ENCODE measurements at places on chromosomes 4 and X.

DNA sequence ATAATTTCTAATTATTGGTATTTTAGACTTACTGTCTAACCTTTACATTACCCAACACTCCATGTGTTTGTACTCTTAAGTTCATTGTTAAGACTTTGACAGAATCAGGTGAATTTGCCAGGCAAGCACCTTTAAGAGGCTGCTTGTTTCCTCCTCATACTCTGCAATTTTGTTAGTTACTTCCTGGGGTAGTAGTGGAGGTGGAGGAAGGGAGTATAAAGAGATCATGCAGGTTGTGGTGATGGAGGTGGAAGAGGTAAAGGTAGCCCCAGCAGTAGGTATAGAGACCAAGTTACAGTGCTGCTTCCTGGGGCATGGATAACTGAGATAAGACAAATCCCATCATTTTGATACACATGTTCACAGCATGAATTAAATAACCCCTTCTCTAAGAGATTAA lies 6.7 kb downstream of the WDR44 start:
- DNase-seq: no peak

- DNase-seq: no peak
Observed at GRCh38 chrX:83469551-83469950, 38.5 kb upstream of the POU3F4 start.

DNA sequence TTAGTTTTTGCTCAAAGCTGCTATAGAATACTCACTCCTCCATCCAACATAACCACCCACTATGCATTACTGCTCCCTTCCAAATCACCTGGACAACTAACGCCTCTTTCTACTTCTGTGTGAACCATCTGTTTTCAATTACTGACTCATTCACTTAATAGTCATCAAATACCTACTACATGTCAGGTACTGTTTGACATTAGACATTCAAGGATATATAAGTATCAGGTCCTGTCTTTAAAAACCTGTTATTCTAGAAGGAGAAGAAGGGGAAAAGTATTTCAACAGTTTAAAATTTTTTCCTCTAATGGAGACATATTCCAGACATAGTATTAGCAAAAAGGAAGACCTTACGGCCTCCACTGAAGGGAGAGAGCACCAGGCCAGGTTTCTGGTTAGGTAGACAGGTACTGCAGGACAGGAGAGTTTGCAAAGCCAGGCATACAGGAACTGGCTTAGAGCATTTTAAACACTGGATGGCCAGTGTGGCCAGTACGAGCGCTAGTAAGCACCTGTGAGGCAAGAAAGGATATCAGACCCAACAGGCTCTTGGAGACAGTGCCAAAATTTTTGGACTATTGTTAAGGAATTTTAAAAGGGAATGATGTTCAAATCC lies 39.0 kb downstream of the SH3RF1 start:
- DNase-seq: no peak

GRCh38 chrX:136097871-136098805 lies 49.2 kb upstream of the FHL1 start:
- DNase-seq: no peak

- no peak for DNase-seq
Observed at GRCh38 chr4:19063662-19064061, 1042.1 kb upstream of the LCORL start.

DNA sequence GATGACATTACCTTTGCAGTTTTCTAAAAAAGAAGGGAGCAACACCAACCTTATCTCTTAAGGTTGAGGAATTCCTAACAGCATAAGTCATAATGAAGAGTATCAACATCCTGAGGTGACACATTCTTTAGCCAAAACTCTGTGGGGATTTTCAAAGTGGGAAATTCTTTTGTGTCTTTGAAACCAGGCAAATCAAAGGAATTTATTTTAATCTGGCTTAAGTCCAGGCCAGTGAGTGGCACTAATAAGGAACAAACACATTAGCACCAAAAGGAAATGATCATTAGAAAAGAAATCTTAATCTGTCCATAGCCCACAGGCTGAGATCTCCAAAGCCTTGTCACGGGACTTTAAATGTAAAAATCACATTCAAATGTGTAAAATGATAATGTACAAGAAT lies 110.1 kb downstream of the LARP7 start:
- DNase-seq: peak; percentile 34

GRCh38 chrX:119826399-119826959 lies 26.3 kb downstream of the UPF3B start:
- no peak for DNase-seq

DNA sequence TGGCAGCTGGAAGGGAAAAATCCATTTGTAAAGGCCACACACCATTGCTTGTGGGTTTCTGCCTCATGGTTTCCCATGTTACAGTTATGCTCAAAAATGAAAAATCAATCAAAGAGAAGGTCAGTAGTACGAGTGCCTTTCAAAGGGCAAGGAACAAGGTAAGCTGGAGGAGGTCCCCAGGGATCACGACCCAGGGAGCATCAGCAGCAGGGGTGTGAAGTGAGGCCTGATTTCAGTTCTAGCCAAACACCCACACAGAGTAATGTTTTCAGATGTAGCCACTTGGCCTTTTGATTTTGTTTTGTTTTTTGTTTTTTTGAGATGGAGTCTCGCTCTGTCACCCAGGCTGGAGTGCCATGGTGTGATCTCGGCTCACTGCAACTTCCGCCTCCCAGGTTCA lies 69.4 kb upstream of the AFAP1 start:
- DNase-seq: no peak

GRCh38 chrX:80285131-80285773 lies 135.0 kb upstream of the TENT5D start:
- no peak for DNase-seq

- DNase-seq: no peak
Observed at GRCh38 chrX:8034058-8034457, 106.8 kb upstream of the PNPLA4 start.

DNA sequence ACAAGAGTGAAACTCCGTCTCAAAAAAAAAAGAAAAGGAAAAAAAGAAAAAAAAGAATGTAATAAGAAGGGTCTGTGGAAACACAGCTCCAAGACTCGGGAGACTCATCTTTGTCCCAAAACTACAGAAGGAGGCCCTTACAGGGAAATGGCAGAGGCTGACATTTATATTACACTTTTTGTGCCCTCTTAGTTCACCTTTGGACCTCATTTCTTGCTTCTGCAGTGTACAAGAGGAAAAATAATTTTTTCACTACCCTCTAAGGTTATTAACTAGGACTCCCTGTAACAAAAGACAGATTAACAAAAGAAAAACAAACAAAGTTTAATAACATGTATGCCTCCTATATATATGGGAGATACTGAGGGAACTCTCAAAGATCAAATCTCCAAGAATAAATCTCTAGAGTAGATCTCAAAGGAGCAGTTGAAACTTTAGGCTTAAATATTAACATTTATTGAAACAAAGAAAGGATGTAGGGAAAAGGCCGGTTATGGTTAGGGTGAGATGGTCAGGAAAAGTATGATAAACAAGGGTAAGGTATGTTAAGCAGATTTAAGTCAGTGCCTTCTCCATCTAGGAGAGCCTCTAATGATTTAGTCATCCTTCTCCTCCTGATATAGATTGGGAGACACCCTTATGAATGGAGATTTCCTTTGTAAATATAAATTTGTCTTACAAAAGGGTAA lies 121.3 kb upstream of the JADE1 start:
- DNase-seq: no peak

DNA sequence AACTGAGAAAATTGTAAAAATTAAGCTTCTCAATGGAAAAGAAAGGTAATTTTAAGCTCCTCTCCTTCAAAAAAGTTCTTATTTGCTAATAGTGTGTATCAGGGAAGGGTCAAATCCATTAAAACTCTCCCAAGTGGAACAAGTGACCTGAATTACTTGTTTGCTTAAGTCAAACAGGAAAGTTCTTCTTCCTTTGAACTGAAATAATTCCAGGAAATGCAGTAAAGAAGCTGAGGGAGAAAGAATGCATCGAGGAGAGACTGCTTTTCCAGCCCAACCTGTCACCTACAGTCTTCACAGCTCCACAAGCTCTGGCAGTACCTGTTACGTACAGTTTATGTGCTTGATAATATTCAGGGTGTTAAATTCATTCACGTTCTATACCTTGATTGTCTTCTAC lies 131.1 kb downstream of the KLHL8 start:
- no peak for DNase-seq

- DNase-seq: no peak
Observed at GRCh38 chrX:108732630-108733321, 3.6 kb downstream of the IRS4 start.

DNA sequence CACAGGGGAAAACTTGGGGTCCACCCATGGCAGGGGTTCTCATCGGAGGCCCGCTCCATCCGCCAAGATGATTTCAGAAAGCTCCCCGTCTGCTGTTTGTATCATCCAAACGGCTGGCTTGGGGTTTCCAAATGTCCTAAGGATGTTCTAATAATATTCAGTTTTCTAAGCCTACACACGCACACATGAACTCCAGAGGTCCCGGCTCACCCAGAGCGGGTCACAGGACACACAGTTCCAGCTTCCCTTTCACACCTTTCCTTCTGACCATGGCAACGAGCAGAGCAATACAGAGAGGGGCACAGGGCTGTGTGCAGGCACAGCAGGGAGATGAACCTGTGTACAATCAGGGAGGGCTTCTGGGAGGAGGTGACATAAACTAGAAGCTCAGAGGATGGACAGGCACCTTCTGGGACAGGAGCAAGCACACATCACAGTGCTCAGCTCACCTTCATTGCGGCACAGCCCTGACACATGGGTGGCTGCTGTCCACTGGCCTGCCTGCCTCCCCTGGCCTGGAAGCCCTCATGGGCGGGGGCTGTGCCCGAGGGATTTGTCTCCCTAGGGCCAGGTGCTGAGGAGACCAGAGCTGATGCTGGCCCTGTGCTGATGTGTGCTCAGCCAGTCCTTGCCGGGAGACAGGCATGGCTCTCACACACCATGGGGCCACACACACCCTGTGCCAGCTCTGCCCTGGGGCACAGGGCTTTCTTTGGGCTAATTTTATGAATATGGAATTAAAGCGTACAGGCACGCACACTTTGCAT lies 44.8 kb downstream of the ABLIM2 start:
- DNase-seq: no peak

DNA sequence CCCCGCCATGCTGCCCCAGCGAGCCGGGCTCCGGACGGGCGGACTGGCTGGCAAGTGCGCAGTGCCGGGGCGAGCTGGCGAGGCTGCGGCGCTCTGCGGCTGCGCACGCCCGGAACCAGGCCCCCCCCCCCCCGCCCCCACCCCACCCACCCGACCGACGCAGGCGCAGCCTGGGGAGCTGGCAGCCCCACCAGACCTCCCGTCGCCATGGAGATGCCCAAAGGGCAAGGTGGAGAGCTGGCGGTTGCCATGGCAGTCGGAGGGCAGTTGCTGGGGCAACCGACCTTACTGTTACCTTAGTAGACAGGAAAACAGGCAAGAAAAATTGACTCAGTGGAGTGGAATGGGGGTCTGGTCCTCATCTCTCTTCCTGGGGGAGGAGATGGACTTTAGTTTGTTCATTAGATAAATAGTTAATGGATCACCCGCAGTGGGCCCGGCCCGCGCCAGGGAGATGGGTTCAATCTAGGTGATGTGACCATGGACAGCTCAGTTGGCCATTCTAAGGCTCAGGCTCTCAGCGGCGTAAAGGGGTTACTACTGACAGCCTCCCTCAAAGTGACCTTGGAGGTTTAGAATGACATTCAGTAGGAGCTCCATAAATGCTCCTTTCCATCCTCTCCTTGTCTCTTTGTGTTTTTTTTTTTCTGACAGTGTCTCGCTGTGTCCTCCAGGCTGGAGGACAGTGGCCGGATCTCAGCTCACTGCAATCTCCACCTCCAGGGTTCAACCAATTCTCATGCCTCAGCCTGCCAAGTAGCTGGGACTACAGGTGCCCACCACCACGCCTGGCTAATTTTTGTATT lies at the start of gene PCSK1N:
Gene PCSK1N (minus strand): TSS at position 87 of the 806 bp plus-strand sequence. CDS start 78 bp downstream, at position 9.
- peak; percentile 44 for DNase-seq

- no peak for DNase-seq
Observed at GRCh38 chr4:34245276-34245675, 1999.0 kb downstream of the ARAP2 start.

DNA sequence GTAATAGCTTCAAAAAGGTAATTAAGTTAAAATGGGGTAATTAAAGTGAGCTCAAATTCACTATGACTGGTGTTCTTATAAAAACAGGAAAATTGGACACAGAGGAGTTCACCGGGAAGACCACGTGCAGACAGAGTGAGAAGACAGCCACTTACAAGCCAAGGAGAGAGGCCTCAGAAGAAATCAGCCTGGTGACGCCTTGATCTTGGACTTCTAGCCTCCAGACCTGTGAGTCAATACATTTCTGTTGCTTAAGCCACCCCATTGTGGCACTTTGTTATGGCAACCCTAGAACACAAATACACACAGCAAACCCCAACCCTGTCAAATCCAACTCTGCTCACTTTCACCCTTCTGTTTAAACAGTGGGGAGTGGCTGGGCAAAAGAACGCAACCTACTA lies 4.1 kb upstream of the CD38 start:
- DNase-seq: no peak

- DNase-seq: no peak
Observed at GRCh38 chr4:108114503-108114902, 54.2 kb downstream of the LEF1 start.

- DNase-seq: no peak
Observed at GRCh38 chr4:112327965-112328733, 31.0 kb downstream of the ALPK1 start.

DNA sequence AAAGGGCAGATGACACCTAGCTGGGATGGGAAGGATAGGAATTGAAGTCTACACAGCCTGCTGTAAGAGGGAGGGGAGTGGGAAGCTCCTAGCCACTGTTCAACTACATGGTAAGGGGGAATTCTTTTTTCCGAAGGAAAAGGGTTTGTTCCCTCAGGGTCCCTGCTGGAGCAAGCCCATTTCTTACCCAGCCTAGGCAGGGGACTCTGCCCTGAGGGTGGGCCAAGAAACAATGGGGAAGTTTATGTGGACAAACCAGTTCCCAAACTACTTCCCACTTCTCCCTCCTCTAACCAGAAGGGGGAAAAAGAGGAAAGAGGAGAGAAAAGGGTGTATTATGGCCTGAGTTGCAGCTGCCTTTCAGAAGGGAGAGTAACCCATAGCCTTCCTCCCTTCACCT lies 13.5 kb upstream of the VSIG4 start:
- no peak for DNase-seq

DNA sequence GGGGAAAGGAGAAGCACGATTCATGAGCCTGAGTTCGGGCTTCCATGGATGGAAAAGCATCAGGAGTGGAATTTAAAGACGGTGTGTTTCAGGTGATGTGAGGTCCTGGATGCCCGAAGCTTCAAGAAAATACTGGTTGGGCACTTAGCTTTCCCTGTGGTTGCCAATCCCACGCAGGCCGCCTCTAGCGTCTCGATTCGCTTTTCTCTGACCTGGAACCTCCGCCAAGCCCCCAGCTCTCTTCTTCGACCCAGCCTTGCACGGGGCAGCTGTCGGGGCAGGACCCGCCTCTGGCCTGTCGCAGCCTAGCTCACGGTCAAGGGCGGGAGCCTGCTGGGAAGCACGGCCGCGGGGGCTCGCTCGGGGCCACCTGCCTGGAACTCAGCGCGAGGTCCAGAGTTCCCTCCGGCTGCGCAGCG lies 308 bp upstream of the TLR2 start:
- no peak for DNase-seq

All from NCI-H226 (cell line).